ENCODE measurements at places on chromosomes 11 and 22.
A peak's percentile ranks its signal among the peaks of the same experiment; 100 is the strongest.

DNA sequence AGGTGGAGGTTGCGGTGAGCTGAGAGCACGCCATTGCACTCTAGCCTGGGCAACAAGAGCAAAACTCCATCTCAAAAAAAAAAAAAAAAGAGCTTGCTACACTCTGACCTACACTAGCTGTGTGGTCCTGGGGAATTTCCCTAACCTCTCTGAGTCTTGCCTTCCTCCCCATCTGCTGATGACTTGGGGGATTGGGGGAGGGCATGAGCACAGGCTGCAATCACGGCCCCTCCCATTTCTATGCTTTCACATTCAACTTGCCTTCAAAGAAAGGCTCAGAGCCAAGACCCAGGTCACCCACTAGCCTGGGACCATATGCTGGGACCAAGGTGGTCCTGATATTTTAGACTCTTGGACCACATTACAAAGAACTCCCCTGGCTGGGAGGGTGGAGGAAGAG lies 39.8 kb upstream of the TEF start:
- DNase-seq: no peak

DNA sequence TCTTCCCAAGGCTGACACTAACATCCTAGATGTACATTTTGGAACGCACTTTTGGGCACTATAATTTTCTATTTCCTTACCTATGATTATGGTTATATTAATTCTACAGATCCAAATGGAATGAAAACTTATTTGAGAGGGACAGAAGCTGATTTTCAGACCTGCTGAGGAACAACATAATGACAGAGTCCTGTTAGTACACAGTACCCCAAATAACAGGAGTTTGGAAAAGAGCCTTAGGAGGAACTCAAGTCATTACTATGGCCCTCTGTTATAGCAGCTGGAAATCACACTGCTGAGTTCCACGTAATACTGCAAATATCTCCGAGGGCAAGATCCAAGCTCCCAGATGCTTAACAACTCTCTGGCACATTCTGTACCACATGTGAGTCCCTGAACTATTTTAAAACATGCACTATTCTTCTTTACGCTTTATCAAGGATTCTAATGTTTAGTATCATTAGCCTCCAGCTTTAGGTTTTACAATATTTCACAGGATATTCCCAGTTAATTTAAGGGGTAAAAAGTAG lies 1027.7 kb upstream of the CCDC90B start:
- DNase-seq: no peak

DNA sequence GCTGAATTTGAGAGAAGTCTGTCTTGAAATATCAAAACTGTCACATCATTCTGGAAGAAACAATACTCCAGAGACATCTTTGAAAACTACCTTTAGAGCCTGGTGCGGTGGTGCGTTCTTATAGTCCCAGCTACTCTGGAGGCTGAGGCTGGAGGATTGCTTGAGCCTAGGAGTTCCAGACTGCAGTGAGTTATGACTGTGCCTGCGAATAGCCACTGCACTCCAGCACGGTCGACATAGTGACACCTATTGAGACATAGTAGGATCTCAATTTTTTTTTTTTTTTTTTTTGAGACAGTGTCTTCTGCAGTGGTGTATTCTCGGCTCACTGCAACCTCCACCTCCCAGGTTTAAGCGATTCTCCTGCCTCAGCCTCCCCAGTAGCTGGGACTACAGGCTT lies 11.5 kb upstream of the AIFM3 start:
- DNase-seq: no peak

DNA sequence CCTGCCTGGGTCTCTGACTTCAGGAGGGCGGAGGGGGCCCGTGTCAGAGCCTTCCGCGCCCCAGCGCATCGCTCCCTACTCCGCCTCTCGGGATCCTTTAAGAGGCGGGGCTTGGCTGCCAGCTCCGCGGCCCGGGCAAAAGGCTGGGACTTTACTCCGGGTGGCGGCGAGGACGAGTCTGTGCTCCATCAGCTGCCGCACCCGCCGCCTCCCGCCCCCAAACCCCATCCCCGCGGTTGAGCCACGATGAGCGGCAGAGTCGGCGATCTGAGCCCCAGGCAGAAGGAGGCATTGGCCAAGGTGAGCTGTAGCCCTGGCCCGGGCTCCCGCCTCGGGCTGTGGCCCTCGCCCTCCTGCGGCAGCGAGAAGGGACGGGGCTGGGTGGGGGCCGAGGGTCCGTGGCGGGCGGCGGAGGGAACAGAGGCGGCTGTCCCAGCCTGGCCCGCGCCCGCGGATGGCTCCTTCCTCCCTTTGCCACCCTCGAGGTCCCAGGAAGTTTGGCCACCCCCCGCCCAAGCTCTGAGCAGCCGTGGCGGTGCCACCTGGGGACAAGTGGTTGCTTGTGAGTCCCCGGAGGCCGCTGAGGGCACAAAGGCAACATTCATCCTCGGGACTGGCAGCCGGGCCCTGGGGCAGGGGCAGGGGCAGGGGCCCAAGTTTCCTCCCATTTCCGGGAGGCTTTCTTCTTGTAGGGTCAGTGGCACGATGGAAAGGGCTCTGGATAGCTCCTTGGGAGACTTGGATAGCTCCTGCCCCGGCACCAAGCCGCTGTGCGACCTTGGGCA lies at the start of gene SEC14L2:
SEC14L2 (plus strand) TSS at position 148 of the 785 bp plus-strand sequence; CDS start at position 247, 99 bp downstream.
- DNase-seq: no peak

- DNase-seq: no peak
Measured at GRCh38 chr11:112391086-112391485, 130.4 kb upstream of the PLET1 start.

DNA sequence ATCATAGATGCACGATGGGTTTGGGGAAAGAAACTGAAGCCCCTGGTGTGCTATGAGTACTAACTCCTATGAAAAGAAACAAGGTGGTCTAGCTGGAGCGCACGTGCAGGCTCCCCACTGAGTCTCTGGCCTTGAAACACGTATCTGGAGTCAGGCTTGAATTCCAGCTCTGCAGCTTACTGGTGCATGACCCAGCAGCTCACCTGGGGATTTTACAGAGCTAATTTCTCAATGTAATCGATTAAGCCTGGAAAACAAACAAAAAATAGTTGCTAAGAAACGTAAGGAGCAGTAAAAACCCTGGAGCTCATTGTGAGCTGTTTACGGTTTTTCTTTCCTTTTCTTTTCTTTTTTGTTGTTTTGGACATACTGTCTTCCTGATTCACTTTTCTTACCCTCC lies 12.3 kb downstream of the KCNJ1 start:
- no peak for DNase-seq

GRCh38 chr11:31262761-31263160 lies 106.8 kb downstream of the DCDC1 start:
- DNase-seq: no peak

- DNase-seq: no peak
Measured at GRCh38 chr11:1938343-1939005, 8.7 kb upstream of the MRPL23 start.

DNA sequence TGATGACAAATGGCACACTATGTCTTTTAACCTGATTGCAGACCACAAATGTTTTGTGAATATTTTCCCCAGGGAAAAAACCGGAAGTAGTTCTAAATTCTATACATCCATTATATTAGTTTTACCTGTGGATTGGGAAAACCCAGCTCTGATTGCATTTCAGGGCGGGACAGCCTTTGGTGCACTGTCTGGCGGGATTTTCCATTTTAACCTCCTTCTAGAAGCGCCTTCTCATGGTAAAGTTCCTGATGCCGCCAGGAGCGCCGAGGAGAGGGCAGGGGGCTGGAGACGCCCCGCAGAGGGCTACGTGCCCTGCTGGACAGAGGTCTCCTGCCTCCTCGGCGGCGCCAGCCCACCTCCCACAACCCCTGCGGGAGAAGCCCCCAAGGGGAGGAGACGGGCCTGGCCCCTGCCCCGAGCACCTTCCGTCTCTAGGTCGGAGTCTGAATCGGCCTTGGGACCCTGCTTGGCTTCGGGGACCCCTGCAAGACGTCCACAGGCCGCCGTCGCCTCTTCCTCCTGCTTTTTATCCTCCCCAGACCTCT lies 1.2 kb upstream of the P2RX6 start:
- DNase-seq: no peak

DNA sequence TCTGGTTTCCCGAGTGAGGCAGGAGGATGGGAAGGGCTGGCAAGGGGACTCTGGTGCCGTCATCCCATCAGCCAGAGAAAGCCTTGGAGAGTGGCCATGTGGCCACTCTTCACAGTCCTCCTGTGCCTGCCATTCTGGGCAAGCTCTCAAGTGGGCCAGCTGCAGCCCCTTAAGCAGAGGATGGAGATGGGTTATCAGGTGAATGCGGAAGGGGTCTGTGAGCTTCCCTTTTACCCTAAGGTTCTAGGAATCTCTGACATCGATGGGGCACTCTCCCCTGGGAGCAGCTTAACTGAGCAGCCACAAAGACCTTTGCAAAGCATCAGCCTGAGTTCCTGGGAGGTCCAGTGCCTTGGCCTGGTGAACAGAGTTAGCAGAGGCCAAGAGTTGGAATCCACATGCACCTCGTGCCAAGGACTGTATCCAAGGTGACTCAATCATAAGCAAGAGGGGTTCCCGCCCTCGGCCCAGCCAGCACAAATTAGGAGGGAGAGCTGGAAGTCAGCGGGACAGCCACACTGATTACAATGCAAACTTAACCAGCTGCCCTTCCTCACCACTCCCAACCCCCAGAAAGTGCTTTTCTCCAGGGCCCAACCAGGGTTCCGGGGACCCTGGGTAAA lies 193.6 kb downstream of the BUD13 start:
- peak; percentile 89 for DNase-seq

- DNase-seq: no peak
Measured at GRCh38 chr11:67437082-67437808, at the start of gene PTPRCAP. TSS of gene PTPRCAP (minus strand) at chr11:67437682. CDS start at chr11:67437619, 63 bp downstream.

DNA sequence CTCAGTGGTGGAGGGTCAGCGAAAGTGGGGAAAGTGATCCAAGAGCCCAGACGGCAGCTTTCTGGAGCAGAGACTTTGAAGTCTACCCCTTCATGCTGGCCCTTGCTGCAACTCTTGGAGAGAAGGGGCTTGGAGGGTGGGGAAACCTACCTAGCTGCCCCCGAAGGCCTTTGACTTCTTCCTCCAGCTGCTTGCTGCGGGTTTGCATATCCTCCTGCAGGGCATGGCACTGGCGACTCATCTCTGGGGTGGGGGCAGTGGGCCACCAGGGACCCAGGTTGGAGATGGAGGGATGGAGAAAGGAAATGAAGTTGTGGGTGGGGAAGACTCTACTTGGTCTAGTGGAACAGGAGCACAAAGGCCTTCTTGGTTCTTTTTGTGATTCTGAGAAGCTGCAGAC lies 7.7 kb downstream of the NHERF4 start:
- DNase-seq: no peak

GRCh38 chr22:38788021-38788816 lies 5.7 kb downstream of the DNAL4 start:
- peak; percentile 71 for DNase-seq
